Activated CD8-positive, alpha-beta memory T cell treated with anti-CD3 and anti-CD28 coated beads, Interleukin-2, amount 10 ng/mL, durations not matched to agents 7 days and 5 days (primary cell): ENCODE measurements at places on chromosomes 12 and 14. TPM values are rescaled to one million over a fixed set of nuclear protein-coding genes. Genes with fewer than 3 reads are reported as not detected.

The TMEM63C gene
- total RNA-seq: 0.50 TPM

The CAPZA3 gene
- total RNA-seq: not detected

The ADCY4 gene
- total RNA-seq: 3.4 TPM

The SLC6A13 gene
- 0.35 TPM for total RNA-seq

The RITA1 gene
- total RNA-seq: 23.1 TPM

The SELPLG gene
- 148 TPM for total RNA-seq

The ARHGDIB gene
- total RNA-seq: 1,208 TPM

DNA sequence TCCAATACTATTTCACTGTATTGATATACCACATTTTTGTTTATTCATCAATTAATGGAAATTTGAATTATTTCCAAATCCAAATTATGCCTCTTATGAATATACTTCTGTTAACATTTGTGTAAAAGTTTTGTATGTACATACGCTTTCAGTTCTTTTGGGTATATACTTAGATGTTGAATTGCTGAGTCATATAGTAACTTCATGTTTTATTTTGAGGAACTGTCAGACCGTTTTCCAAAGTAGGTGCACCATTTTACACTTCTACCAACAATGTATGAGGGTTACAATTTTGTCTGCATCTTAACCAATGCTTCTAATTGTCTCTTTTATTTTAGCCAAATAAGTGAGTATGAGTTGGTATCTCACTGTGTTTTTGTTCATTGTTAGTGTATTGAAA lies 10.2 kb upstream of the CCER1 start:
- no peak for DNase-seq

DNA sequence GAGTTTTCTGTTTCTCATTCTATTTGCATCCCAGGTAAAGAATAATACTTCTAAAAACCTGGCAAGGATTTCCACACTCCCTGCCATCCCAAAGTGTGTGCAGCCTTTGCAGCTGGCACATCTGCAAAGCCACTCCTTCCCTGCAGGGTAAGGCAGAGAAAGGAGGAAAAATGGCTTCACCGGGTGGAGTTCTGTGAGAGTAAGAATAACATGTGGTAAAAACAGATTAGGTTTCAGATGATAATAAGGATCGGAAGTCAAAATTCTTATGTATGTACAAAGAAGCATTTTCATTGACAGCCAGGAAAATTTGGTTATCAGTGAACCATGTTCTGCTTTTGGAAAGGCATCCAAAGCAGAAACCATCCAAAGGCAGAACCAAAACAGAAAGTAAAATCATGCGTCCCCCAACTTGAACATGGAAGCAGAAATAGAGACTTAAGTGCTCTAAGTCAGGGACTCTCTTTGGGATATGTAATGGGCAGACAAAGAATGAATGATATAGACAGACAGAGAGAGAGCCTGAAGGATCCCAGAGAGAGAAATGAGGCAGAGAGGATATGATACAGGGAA lies 192.6 kb upstream of the CCDC196 start:
- no peak for DNase-seq

DNA sequence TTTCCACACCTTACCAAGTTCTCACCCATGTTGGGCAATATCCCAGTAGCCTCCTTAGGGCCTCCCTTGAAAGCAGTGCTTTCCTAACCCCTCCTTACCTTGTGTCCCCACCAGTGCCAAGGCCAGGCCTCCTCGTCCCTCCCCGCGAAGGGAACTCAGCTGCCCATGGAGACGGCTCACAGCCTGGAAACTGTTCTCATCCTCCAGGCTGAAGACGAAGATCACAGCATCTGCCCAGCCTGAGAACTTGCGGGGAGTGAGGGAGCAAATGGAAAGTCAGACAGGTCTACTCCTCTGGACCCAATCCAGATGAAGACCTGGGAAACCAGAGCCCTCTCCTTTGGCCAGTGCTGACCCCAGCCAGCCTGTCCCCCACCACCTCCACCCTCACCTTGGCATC lies 4.6 kb downstream of the AGAP2 start:
- no peak for DNase-seq

DNA sequence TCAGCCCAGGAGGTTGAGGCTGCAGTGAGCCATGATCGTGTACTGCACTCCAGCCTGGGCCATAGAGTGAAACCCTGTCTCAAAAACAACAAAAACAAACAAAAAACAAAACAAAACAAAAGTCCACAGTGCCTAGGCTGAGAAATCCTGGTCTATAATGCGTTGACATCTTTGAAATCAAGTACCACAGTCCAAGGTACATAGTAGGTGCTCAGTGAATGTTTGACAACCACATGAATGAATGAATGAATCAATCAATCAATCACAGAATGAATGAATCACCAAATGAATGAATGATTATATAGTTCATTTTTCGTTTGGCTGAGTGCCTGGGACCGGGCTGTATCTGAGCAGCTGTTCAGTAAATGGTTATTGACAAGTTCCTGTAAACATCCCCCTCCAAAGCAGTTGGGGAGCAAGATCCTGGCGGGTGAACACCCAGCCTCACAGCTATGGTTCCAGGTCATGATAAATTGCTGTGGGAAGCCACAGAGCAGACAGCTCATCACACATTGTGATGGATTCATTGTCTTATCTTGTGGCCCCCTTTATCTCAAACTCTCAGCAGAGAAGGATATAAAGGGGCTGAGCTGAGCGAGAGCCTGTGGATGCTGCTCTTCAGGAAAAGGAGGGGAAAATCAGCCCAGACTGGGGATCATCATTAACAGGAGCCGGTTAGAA lies 30.4 kb upstream of the IFT81 start:
- no peak for DNase-seq

GRCh38 chr12:116697716-116698115 lies 40.2 kb downstream of the SPRING1 start:
- DNase-seq: no peak

DNA sequence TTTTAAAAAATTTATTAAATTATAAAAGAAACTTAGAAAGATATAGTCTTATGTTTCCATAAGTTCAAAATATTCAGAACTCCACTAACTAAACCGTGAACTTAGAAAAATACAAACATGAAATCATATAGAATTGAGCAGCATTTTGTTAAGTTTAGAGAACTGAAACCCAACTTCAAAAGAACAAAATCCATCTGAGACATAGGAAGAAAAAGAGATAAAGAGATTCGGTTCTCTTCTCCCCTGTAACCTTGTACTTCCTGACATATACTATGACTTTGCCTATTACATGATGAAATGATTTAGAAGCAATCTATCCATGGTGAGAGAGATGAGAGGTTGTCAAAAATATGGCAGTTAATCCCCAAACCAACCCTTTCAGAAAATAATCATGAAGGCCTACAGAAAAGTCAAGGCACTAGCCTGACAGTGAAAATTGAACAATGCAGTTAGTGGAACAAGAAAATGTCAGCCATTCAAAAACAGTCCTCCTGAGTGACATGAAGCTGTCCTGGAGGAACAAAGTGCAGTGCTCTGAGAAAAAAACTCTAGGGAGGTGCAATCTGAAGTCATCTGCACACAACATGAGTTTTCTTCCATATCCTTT lies 44.0 kb downstream of the C12orf50 start:
- DNase-seq: no peak

- no peak for DNase-seq
Observed at GRCh38 chr14:101884089-101884933, 80.1 kb upstream of the DYNC1H1 start.

DNA sequence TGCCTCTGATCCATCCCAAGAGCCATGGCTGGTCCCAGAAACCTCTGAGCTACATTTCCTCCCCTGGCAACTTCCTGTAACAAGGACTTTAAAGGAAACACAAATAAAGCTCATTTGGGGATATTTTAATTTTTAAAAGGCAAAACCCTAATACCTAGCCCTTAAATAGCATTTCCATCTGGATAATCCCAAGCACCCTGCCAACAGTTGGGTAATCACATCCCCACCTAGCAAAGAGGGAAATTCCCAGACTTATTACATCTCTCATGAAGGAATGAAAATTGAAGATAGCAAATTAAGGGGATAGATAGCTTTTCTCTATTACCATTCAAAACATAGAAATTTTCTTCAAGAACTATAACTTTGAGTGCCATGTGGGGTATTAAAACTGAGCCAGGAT lies 213.7 kb upstream of the BMP4 start:
- no peak for DNase-seq

- DNase-seq: no peak
Observed at GRCh38 chr14:31835049-31835448, 242.1 kb upstream of the ARHGAP5 start.

GRCh38 chr12:52360663-52361271 lies 6.5 kb downstream of the KRT85 start:
- DNase-seq: no peak
